ENCODE measurements at places on chromosomes 5 and 9.
A peak's percentile ranks its signal among the peaks of the same experiment; 100 is the strongest.

DNA sequence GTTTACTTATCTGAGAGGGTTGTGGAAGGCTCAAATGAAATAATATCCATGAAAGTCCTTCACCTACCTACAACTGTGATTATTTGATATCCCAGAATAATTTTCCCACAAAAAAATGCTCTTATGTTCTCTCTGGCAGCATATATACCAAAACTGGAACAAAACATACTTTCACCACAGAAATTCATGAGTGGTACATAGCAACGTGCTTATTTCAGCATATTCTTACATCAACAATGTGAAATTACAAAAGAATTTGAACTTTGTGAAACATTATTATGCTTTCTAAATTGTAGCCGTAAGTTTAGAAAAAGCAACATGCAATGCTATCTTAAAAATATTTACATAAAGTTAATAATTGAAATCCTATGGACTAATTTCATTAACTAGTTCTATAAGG is 137.1 kb downstream of the GABRB2 start:
- no peak for DNase-seq

DNA sequence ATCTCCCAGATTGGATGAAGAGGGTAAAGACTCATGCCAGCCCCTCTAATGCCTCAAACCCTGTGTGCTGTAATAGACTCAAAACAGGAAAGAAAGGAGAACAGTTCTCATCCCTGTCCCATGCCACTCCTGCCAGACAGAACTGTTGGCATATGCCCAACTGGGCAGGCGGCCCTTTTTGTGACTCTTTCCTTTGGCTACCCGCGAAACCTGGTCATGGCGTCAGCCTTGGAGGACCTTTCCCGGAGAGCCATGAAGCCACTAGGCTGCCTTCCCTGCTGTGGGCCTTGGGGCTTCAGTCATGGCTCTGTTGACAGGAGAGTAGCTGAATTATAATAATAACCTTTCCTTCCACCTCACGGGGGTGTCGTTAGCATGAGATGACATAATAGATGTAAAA is 75.9 kb upstream of the SEMA6A start:
- DNase-seq: no peak

GRCh38 chr5:87599778-87600177 is 187.0 kb upstream of the CCNH start:
- no peak for DNase-seq

DNA sequence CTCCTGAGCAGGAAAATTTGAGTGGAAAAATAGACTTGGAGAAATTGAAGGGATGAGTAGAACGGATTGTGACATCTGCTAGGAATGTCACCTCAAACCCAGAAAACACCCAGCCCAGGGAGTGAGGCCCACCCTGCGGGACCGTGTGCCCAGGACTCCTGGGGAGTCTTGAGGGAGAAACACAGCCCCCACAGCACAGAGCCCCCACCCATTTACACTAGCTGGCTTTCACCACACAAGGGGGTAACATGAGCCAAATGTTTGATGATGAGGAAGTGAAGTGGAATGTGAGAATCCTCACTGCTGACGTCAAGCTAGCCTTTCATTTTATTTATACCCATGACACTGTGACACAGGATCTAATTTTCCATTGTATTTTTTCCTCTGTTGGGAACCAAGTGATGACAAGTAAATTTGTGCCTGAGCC is 42.8 kb upstream of the PDE8B start:
- DNase-seq: peak; percentile 89

DNA sequence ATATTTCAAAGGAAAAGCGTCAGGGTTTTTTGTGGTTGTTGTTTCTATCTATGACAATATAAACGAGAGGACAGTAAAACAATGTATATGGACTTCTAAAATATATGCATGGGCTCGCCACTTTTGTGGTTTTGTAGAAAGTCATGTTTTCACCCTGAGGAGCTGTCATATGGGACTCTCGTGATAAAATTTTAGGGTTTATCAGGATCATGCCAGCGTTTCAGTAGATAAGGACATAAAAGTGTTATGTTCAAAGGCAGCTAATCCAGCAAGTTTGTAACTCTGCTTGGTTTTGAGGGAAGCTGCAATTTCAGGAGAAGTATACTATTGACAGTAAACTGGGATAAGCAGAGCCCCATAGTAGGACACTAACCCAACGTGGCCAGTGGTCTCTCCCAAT is 120.3 kb downstream of the CDC42SE2 start:
- DNase-seq: no peak

GRCh38 chr5:160638161-160638742 is 213.8 kb downstream of the ATP10B start:
- DNase-seq: no peak

- DNase-seq: no peak
Measured at GRCh38 chr5:157247267-157247666, 18.7 kb upstream of the CYFIP2 start.

- DNase-seq: no peak
Measured at GRCh38 chr5:134887593-134888159, 13.5 kb downstream of the TXNDC15 start.

DNA sequence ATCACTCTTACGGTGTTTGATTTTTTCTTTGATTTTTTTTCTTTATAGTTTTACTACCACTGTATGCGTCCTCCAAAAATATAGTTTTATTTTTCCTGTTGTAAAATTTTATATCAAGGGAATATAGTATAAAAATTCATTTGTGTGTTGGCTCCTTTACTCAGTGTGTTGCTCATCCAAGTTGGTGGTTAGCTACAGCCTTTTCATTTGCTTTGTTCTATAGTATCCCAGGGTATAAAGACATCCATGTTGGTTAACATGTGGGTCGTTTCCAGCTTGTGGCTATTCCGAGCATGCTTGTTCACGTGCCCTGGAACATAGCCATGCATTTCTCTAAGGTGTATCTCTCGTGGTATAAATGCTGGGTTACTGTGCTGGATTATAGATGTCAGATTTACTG is 54.8 kb upstream of the DAB2 start:
- DNase-seq: no peak

GRCh38 chr5:135242021-135242865 is 156.8 kb downstream of the MACROH2A1 start:
- DNase-seq: peak; percentile 67

GRCh38 chr9:25397746-25398145 is 280.5 kb downstream of the TUSC1 start:
- DNase-seq: no peak

- DNase-seq: peak; percentile 46
Measured at GRCh38 chr9:24382566-24382965, 163.1 kb downstream of the IZUMO3 start.

DNA sequence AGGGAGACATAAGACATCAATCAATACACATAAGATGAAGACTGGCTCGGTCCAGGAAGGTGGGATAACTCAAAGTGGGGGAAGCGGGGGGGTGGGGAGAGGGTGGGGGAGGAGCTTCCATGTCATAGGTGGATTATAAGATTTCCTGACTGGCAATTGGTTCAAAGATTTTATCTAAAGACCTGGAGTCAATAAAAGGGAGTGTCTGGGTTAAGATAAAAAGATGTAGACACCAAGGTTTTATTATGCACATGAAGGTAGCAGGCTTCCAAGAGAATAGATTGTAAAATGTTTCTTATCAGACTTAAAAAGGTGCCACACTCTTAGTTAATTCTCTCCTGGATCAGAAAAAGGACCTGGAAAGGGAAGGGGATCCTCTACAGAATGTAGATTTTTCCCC is 25.6 kb upstream of the OTULINL start:
- DNase-seq: no peak

DNA sequence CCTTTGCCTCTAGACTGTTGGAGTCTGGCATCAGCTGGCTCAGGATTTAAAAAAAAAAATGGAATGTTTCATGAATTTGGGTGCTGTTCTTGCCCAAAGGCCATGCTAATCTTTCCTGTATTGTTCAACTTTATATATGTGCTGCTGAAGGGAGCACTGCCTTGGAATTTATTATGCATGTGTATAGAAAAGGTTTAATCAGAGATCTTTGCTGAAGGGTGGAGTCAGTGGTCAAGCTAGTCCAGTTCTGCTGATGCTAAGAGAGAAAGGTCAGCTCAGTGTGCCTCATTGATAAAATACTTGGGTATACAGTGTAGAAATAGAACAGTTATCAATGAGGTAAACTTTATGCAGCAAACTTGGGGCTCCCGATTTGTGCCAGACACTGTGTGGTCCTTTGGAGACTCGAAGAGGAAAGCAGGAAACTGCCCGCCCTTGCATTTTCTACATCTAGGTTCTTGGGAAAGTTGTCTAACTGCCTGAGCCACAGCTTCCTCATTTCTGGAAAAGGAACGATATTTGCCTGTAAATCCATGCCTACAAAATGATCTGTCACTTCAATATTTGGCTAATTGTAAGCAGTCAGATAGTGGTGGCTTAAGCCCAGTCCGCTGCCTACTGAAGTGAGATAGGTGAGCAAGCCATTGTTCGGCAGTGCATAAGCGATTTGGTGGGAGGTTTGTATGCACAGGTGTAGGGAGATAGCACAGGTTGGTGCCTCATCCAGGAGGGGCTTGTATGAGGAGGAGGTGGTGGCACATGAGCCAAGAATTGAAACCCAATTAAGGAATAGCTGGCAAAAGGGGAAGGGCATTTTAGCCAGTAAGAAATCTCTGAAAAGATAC is 29.2 kb upstream of the GTF2H2C start:
- no peak for DNase-seq

- peak; percentile 69 for DNase-seq
Measured at GRCh38 chr5:73451224-73452130, 2.9 kb upstream of the FOXD1 start.

GRCh38 chr5:44881266-44881665 is 72.5 kb downstream of the MRPS30 start:
- no peak for DNase-seq

DNA sequence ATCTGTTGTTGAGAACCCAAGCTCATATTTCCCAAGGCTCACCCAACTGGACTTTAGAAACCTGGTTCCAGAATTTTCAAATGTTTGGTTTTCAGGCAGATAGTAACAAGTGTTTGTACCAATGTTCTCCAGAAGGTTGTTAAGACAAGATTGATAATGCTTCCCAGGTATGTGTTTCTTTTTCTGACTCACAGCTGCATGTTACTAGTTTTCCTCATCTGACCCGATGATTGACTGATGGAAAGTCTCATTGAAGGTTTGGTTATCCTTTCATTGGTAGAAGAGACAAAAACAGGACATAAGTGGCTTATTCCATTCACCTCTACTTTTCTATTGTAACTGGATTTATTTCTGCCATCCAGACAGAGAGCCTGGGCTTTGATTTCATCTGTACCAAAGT is 10.4 kb downstream of the BASP1 start:
- DNase-seq: no peak

DNA sequence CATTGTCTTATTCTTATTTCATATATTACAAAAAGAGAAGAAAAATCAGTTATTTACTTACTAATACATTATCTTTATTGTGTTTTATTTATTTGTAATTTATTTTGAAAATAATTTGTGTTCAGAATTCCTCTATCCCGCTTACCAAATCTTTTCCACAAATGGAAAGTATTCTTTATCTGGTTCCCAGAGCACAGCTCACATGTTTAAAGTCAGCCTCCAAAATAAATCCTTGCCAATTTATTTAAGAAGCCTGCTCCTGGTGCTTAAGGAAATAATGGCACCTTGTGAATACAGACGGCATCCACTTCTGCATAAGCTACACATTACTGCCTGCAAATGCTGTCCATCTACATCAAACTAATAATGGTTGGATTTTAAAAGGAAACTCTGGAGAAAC is 435.4 kb downstream of the MTRR start:
- no peak for DNase-seq

- peak; percentile 56 for DNase-seq
Measured at GRCh38 chr5:72634444-72634843, 127.2 kb upstream of the ZNF366 start.

- peak; percentile 91 for DNase-seq
Measured at GRCh38 chr9:109349421-109349846, 28.6 kb upstream of the EPB41L4B start.

DNA sequence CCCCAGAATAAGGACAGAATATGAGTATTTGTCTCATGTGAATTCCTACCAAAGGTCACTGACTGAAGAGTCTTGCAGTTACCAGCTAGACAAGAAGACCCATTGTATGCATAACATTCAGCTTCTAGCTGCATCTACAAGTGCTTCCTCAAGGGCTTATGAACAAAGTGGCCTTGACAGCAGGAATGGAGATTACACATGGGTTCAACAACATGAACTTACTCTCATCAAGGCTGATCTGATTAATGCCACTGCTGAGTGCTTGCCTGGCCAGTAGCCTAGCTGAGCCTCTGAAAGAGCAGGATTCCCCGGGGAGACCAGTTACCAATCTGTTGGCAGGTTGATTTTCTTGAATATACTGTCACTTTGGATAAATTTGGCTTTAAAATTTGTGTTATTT is 76.7 kb upstream of the CHD1 start:
- no peak for DNase-seq

GRCh38 chr9:12194731-12195130 is 498.5 kb upstream of the TYRP1 start:
- DNase-seq: no peak

DNA sequence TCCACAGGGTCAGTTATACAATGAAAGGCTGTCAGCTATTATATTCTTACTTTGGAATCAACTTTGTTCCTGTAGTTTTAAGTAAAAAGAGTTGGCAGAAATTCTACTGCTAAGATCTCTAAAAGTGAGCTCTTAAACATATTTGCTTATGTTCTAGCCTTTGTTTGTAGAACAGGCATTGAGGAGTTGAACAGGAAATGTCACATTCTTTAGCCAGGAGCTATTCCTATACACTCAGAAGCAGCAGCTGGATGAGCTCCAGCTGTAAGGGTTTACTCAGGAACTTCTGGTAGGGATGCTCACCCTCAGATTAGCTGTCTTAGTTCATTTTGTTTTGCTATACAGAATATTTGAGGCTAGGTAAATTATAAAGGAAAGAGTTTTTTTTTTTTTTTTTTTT is 22.4 kb upstream of the SPINK14 start:
- peak; percentile 59 for DNase-seq

- DNase-seq: peak; percentile 15
Measured at GRCh38 chr9:86185872-86186271, 73.6 kb downstream of the C9orf153 start.

DNA sequence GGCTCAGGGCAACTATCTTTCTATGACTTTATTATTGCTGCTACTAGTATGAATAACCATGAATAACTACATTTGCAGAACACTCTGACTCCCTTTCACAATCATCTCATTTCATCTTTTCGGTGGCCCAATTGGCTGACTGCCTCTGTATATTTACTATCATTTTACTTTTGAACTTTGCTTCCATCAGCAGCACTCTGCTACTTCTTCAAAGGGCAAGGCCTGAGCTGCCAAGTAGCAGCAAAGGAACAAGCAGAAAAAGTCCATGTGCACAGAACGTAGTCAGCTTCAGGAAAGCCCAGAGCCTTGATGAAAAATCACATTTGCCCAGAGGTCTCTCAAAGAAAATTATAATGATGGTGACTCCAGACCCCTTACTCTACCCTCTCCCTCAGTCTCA is 214.5 kb upstream of the PUM3 start:
- DNase-seq: no peak

- no peak for DNase-seq
Measured at GRCh38 chr5:18119156-18119785, 485.0 kb downstream of the TAF11L14 start.

- DNase-seq: no peak
Measured at GRCh38 chr9:89441986-89442385, 55.9 kb downstream of the SEMA4D start.

- DNase-seq: no peak
Measured at GRCh38 chr5:59905188-59905587, 11.7 kb upstream of the PDE4D start.

Data from astrocyte of the spinal cord (primary cell).